Naive thymus-derived CD4-positive, alpha-beta T cell (primary cell): ENCODE measurements at places on chromosomes 12 and 14.

GRCh38 chr12:11941606-11942337 lies 129.0 kb upstream of the BCL2L14 start:
- DNase-seq = no peak

- DNase-seq = no peak
Measured at GRCh38 chr12:71216725-71217579, 59.2 kb upstream of the TSPAN8 start.

DNA sequence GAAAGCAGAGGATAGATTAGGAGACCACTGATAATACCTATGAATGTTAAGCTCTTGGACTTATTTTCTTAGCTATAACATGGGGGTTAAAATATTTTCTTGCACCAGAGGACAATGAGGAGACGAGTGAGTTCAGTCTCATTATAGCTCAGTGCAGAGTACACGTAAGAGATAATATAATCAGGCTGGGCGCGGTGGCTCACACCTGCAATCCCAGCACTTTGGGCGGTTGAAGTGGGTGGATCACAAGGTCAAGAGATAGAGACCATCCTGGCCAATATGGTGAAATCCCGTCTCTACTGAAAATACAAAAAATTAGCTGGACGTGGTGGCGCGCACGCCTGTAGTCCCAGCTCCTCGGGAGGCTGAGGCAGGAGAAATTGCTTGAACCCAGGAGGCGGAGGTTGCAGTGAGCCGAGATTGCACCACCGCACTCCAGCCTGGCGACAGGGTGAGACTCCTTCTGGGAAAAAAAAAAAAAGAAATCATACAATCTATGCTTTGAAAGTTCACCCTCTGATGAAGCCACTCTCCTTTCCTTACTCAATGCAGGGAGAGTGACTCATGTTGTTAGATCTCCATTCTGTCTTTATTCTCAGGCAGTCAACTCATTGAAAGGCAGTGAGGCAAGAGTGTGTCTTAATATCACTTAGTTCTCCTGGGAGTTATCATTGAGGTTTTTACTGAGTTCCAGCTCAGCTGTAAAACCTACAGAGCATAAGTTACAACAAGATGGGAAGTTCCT lies 134.2 kb downstream of the SYNE2 start:
- no peak for DNase-seq

GRCh38 chr14:22427771-22428231 lies 161.2 kb downstream of the DAD1 start:
- no peak for DNase-seq

DNA sequence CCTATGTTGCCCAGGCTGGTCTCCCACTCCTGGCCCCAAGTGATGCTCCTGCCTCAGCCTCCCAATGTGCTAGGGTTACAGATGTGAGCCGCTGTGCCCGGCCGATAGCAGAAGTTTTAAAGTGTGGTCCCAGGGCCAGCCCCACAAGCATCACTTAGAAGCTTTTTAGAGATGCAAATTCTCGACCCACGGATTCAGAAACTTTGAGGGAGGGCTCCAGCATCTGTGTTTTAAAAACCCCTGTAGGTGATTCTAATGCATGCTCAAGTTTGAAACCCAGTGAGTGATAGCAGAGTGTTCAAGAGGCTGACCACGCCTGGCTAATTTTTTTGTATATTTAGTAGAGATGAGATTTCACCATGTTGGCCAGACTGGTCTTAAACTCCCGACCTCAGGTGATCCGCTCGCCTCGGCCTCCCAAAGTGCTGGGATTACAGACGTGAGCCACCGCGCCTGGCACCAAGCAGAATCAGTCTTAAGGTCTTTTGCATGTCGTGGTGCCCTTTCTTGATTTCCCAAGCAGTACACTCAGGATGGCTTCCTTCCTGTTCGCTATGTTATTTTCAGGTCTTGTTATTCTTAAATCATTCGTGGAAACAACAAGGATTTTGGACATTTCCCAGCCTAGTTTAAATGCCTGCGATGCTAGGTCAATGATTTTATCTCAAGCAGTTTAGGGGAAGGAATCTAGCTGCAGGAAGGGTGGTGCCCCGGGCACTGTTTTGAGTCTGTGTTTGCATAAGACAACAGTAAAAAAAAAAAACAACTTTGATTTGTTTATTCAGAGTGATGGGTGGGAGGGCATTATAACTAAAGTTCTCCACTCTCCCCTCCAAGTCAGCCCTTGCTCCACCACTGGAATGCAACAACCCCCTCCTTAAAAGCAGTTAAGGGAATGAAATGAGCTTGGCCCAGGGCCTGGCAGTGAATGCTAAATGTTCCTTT lies 9.2 kb upstream of the RILPL2 start:
- no peak for DNase-seq

- no peak for DNase-seq
Measured at GRCh38 chr14:73613046-73613383, 698 bp downstream of the ACOT6 start.

DNA sequence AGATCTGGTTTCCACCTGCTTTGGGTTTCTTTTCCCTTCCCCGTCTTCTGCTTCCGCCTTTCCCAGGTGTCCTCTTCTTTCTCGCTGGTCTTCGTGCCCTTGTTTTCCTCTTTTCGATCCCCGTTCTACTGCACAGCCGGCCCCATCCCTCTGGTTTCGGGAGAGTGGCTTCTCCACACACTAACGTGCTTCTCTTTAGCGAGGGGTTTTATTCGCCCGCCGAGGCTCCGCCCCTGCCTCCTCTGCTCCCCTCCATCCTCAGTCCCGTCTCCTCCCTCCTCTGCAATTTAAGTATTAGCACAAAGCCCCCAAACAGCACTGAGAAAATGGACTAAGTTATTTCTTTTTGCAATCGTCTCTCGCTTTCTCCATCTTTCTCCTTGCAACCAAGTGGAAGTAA lies at the start of gene SLC7A8:
TSS of gene SLC7A8 (minus strand) at position 182 of the 400 bp plus-strand sequence. CDS start 746 bp downstream, outside the sequence.
- DNase-seq = no peak

- DNase-seq = no peak
Measured at GRCh38 chr14:58540749-58541632, 96.8 kb upstream of the DACT1 start.

DNA sequence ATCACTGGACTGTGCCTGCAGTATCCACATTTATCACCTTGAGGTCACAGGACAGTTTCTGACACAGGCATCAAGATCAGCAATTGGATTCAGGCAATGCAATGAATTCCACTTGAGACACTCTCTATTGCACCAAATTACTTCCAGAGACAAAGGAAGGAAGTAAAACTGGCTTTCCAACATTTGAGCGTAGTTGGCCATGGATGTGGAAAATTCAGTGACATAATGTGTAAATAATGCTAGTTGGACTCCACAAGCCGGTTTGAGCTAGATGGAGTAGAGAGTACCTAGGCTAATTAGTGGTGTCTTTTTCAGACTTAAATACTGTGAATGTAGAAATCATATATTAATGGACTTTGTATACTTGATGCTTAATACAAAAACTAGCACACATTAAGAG lies 168.3 kb upstream of the SYT1 start:
- no peak for DNase-seq

DNA sequence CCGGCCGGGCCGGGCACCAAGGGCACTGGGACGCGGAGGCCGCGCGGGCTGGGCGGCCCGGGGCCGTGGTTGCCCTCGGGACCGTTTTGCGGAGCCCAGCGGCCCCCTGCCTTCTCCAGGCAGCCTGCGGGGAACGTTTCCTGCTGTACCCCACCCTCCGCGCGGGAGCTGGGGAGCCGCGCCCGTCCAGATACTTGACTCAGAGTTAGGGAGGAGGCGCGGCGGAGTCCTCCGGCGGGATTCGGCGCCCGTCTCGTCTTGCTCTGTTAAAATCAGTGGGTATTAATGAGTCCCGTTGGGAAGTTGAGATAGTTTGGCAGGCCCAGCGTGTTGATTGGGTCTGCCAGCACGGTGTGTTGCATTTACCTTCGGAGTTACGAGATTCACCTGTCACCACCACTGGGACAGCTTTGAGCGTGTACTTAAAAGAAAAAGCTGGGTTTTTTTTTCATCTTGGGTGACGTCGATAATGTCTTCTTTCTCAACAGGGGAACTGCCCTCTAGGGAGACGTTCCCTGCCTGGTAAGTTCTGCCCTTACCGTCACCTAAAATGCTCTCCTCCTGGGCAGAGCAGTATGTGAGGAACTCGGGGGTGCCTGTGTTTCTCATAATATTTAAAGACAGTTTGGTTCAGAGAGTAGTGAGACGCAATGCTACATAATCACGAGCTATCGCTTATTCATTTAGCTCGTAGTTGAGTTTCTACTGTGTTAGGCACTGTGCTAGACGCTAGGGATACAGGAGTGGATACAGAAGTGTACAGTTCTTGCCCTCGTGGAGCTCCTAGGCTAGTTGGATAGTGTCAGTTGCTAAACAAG lies 596 bp downstream of the DLST start:
- DNase-seq = peak; percentile 64

- no peak for DNase-seq
Measured at GRCh38 chr12:69057742-69058141, 124.8 kb upstream of the CPM start.

GRCh38 chr14:99575043-99576023 lies 28.7 kb downstream of the CCDC85C start:
- DNase-seq = no peak

GRCh38 chr12:113369391-113369985 lies 11.1 kb downstream of the PLBD2 start:
- DNase-seq = no peak

DNA sequence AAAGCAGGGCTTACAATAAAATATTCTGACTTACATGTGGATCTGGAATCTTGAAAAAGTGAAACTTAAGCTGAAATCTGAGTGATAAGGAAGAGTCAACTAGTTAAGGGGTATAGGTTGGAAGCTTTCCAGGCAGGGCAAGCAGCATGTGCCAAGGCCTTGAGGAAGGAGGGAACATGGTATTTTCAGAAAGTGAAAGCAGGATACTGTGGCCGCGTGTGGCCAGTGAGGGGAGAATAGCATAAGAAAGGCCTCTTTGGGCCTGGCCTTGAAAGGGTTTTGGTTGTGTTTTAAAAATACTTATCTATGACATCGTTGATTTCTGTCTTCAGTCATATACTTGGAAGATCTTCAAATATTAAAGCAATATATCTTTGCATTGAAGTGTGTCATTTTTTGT lies 213.4 kb downstream of the AKAP6 start:
- no peak for DNase-seq

- DNase-seq = no peak
Measured at GRCh38 chr14:102058146-102058545, 28.7 kb downstream of the HSP90AA1 start.

GRCh38 chr12:105041186-105041585 lies 43.1 kb downstream of the ALDH1L2 start:
- DNase-seq = no peak

- DNase-seq = no peak
Measured at GRCh38 chr12:63857771-63858670, 13.5 kb downstream of the SRGAP1 start.

- DNase-seq = no peak
Measured at GRCh38 chr12:98736352-98737321, 91.5 kb downstream of the APAF1 start.

- no peak for DNase-seq
Measured at GRCh38 chr12:111792856-111793235, 26.1 kb downstream of the ALDH2 start.

DNA sequence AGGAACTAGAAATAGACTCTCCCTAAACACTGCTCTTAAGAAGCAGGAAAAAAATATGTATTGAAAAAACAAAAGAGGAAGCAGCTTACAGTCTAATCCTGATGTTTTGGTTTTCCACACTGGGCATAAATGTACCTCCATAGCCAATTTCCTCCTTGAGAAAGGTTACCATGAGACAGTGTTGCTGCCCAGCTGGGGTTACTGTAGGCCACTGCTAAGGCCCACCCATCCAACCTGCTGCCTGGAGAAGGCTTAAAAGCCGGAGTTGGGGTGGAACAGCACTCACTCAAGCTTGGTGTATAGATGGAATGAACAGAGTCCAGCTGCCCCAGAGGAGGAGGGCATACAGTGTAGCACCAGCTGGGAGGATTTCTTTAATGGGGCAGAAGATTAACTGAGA lies 41.1 kb downstream of the ERG28 start:
- DNase-seq = no peak

DNA sequence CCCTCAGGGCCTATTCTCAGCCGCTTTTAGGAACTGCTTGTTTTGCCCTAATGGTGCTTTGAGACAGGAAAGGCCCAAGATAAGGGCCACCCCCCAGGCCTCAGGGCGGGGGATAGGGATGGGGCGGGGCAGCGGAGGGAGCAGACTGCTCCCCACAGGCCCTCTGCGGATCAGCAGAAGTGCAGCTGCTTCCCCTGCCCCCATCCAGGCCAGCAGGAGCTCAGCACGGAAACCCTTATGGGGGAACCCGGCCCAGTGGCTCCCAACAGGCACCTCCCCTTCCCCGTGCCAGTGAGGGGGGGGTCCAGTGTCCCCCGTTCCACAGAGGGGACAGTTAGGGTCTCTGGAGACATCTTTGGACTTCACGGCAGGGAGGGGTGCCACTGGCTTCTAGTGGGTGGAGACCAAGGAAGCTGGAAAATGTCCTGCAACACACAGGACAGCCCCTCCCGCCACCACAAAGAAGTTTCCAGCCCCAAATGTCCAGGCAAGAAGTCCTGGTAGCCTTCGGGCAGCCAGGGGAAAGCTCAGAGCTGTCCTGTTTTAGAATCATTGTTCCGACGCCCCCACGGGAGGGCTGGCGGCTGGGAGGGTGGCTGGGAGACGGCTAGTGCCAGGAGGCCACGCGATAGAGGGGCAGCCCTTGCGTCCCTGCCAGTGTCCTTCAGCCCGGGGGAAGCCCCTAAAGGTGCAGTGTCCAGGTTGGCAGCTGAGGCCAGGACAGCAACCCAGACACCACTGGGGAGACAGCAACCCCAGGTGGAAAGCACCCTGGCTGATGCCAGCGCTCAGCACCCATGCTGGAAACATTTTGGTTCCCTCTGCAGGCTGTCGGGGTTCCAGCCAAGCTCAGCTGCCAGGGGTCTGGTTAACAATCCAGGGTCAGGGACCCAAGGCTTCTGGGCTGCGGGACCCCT lies 10.4 kb upstream of the GPR132 start:
- DNase-seq = no peak

DNA sequence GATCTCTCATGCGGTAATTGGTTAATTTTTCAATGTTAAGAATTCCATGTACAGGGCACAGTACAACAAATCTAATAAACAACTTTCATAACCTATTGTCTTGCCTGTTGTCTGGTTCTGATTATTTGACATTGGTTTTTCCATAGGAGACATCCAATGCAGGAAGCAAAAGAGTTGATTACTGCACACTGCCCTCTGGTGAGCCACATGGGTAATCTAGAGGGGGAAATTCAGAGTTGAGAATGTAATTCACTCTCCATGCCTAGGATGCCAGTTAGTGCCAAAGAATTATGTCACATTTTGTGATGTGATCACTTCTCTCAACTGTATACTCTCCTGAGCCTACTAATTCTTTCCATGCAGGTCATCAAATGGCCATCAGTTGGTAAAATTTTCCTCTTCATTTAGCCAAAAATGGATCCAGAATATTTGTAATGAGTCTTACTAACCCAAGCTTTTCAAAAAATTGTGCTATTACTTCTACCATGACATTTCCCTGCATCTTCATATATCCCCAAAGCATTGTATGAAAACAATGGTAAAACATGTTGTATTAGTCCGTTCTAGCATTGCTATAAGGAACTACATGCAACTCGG lies 17.7 kb upstream of the CCDC91 start:
- no peak for DNase-seq

DNA sequence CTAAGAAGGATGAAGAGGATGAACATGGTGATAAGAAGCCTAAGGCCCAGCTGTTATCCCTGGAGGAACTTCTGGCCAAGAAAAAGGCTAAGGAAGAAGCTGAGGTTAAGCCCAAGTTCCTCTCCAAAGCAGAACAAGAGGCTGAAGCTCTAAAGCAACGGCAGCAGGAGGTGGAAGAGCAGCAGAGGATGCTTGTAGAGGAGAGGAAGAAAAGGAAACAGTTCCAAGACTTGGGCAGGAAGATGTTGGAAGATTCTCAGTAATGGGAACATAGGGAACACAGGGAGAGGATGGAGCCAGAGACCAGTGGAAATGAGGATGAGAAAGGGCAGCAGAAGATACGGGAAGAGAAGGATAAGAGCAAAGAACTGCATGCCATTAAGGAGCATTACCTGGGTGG lies 27.5 kb upstream of the KRT77 start:
- DNase-seq = no peak
